ENCODE measurements at places on chromosomes 2 and 18.

GRCh38 chr18:57219964-57220363 is 73.1 kb downstream of the BOD1L2 start:
- DNase-seq, result no peak

DNA sequence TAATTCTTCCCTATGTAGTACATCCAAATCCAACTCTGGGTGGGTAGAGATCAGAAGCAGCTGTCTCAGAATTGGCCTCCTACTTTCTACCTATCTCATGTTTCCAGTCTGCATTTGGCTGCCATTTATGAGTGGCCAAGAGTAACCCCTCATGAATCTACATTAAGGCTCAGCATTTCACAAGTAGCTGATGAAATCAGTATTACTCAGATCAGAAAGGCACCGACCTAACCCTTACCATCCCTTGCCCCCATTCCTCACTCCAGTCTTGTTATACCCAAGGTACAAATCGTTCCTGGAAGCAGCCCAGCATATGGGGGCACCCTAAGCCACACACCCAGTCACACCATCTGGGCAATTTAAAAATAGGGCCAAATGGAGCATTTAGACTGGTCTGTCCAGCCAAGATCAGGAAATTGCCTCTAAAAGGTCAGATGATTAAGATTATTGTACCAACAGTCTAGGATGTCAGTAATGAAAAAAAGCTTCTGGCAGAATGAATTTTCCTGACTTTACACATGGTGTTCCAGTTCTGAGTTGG is 37.1 kb downstream of the CD28 start:
- no peak for DNase-seq

DNA sequence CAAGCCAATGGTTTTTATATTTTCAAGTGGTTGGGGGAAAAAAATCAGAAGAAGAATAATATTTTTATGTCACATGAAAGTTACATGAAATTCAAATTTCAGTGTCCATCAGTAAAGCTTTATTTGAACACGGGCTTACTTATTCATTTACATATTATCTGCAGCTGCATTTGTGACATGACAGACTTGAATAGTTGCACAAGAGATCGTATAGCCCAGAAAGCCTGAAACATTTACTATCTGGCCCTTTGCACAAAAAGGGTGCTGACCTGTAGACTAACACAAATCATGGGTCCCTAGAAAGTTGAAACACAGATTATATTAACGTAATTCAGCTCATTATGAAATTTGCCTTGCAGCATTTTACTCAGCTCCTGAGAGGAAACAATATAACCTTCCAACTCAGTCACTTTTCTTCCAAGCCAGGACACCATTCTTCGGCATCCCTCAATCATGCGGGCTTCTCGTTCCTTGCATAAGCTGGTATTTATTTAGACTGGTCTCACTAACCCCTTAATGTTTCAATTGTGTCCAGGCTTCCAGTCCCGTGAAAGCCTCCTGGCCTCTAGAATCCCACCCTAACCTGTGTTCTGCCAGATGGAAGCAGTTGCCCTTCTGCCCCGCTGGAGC is 402.7 kb downstream of the SETBP1 start:
- no peak for DNase-seq

DNA sequence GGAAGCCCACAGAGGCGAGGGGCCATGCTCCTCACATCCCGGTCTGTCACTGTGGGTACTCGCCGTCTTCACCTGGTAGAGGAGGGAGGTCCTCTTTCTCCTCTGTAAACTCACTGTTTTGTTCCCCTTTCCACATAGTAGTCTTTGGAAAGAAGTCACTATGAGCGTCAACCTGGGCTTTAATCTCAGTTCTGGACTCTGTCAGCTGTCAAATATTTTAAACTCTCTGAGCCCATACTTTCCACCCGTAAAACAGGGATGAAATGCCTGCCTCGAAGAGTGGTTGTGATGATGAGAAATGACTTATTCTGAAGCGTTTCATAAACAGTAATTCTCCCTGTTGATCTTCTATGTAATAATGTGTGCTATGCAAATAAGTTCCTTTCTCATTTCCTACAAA is 547.1 kb upstream of the SOX11 start:
- DNase-seq, result no peak

- DNase-seq, result no peak
Observed at GRCh38 chr18:1013951-1014350, 109.3 kb downstream of the ADCYAP1 start.

DNA sequence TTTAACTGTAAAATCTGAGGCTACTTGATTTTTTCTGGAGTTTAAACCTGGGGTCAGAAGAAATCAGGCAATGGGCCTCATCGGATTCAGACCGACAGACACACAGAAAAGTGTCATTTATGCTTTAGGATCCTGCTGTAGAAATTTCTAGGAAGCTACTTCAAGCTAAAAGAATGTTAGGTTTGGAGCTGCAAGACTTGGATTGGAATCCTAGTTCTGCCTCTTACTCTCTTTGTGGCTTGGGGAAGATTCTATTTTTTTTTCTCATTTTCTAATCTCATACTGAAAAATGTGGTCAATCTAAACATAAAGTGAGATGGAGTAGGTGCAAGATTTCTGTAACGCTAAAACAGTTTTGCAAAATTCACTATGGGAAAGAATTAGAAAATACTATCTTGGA is 48.8 kb upstream of the KCNE4 start:
- no peak for DNase-seq

GRCh38 chr2:19893520-19894133 is 8.2 kb downstream of the TTC32 start:
- DNase-seq, result no peak

DNA sequence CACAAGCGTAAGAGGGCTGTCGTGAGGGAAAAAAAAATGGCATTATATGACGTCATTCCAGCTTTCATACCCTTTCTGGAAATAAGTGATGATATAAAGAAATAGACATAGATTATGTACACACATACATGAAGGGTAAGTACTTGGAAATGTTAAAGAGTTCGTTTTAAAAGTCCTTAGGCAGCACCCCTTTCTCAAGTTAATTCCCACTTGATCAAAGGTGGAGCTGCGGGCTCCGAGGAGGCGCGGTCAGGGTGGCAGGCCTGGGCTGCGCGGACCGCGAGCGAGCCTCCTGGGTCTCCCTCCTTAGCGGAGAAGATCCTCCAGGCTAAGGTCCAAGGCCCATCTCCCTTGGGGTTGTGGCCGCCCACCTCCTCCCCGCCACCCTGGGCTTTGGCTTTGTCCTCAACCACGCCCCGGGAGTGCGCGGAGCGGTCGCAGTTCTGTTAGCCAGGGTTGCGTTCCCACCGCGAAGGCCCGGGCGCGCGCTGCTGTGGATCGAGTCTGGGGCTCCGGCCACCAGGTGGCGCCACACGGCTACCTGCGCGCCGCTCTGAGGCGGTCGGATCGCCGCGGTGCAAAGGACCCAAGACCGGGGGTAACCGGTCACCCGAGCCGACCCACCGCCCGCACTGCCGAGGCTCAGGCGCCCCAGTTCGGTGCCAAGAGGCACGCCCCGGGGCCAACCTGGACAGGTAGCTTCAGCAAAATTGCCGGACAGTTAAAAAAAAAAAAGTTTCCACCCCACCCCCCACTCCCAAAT is 66.8 kb downstream of the HNRNPLL start:
- peak; percentile 81 for DNase-seq

DNA sequence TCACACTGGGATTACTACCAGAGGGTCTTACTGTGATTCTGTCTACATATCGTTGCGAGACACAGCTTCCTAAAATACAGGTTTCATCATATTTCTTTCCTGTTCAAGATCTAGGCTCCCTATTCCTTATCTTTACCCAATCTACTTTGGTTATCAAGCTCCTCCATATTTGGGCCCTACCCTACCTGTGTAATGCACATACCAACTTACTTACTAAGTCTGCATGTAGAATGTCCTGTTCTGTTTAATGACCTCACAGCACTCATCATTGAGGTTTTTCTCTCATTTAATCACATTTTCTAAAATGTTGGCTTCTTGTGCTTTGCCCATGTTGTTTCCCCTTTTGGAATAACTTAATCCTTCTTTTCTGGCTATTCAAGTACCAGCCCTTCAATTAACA is 551.1 kb downstream of the ZEB2 start:
- DNase-seq, result no peak
